Hematopoietic multipotent progenitor cell treated with erythropoietin and hydrocortisone succinate and interleukin-3 and kit ligand, for 8 days (in vitro differentiated cells): ENCODE measurements at places on chromosomes 4 and X.

- DNase-seq = no peak
Measured at GRCh38 chr4:3290889-3291321, 1.9 kb upstream of the RGS12 start.

- no peak for DNase-seq
Measured at GRCh38 chrX:39253551-39253950, 452.3 kb downstream of the MID1IP1 start.

DNA sequence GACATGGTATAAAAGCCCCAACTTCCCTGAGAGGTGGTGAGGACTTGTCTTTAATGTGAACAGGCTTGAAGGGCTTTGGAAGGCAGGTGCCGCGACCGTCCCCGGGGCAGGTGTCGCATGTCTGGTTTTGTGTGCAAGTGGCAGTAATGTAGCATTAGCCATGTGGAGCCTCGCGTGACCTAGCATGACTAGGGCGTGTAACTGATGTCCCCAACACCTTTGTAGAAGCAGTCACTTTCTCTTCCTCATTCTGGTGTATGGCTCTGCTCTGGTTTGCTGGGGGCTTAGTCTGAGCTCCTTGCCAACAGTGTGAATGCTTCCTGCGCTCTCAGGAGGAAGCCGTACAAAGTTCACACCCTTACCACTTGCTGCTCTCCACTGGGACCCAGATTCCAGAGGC, 145.7 kb downstream of the AMMECR1 start:
- no peak for DNase-seq

GRCh38 chr4:16007471-16008095, 44.6 kb upstream of the FGFBP2 start:
- no peak for DNase-seq

- DNase-seq = no peak
Measured at GRCh38 chr4:37648084-37648817, 37.9 kb downstream of the RELL1 start.

- no peak for DNase-seq
Measured at GRCh38 chr4:159201168-159201567, 98.3 kb downstream of the RAPGEF2 start.

GRCh38 chrX:121876305-121876704, 828.9 kb downstream of the GLUD2 start:
- DNase-seq = no peak

DNA sequence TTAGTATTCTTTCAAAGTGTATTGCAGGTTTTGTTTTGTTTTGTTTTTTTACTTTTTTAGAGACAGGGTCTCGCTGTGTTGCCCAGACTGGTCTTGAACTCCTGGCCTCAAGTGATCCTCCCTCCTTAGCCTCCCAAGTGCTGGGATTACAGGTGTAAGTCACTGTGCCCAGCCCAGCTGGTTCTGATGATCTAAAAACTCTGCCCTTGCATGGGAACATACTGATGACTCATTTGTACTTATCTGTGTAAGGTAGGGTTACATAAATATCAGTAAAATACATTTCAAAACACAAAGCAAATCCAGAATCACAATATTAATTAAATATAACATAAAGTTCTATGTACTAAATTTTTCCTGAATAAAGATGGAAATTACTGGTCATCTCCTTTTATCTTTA, 7.4 kb upstream of the SLC9B1 start:
- DNase-seq = no peak

DNA sequence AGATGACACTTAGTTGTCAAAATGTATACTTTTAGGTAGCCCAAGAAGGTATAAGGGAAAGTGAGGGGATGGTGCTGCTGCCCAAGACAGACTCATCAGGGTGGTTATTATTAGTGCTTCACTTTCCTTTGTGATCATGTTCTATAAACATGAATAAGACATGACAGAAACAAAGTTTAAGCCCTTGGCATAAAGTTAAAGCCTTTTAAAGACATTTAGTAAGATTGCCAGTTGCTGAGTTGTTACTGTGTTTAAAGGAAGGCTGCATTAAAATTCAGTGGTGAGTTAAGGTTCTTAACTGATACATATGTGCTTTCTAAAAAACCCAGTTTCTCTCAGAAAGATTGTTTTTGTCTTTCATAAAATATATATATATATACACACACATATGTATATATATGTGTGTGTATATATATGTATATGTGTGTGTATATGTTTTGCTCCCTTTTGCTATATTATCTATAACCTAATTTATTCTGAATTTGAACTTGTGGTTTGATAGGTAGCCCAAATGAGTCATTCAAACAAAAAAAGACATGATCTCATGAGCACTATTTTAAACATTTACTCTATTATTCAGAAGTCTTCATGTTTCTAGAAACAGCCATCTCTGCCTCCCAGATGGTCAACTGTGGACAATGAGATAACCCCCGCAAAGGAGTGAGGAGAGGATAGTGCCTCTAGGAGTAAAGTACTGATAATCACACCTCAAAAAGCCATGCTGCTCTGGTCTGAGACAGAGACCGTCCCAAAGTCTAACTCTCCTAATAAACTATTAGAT, 98.1 kb upstream of the OTUD4 start:
- DNase-seq = peak; percentile 4

- DNase-seq = no peak
Measured at GRCh38 chr4:139501927-139502899, 48.3 kb downstream of the RAB33B start.

- no peak for DNase-seq
Measured at GRCh38 chr4:128942607-128943006, 133.1 kb downstream of the JADE1 start.

DNA sequence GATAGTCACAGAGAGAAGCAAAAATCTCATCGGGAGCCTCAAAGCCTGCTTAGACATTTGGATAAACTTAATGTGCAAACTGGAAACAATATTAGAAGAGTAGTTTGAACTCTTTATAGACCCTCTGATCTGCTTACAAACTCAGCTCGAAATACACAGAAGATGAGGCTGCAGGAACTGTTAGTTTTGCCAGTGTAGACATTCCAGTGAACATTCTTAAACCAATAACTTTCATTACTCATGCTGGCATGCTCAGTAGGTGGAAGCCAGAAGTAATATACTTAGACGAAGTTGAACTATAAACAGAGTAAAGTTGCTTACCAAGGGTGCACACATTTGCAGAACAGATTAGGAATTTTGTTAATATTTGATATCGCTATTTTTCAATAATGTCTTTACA, 303.5 kb downstream of the ANKRD50 start:
- no peak for DNase-seq

- DNase-seq = no peak
Measured at GRCh38 chr4:40596522-40596921, 33.1 kb downstream of the RBM47 start.

DNA sequence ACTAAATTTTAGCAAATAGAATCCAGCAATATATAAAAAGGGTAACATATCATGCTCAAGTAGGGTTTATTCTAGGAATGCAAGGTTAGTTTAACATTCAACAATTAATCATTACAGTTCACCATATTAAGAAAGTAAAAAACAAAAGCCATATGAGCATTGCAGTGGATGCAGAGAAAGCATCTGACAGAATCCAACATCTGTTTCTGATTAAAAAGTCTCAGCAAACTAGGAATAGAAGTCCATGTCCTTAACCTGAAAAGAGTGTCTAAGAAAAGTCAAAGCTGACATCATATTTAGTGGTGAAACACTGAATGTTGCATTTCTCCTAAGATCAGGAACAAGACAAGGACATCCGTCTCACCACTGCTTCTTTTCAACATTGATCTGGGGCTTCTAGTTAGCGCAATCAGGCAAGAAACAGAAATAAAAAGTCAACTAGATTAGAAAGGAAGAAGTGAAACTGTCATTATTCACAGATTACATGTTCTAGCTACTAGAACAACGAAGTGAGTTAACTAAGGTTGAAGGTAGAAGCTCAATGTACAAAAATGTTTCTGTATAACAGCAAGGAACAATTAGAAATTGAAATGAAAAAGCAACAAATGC, 49.3 kb downstream of the MRPL1 start:
- no peak for DNase-seq

DNA sequence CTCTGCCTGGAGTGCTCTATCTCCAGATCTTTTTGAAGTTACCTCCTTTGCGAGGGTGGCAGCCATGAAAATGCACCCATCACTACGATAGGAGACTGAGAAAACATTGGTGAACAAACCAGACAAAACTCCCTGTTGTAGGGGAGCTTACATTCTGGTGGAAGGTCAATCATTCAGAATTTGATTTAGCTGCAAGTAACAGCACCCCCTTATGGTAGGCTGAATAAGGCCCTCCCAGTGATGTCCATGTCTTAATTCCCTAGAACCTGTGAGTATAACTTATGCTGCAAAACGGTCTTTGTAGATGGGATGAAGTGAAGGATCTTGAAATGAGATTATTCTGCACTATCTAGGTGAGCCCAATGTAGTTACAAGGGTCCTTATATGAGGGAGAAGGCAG, 5.6 kb upstream of the TEC start:
- DNase-seq = peak; percentile 80

DNA sequence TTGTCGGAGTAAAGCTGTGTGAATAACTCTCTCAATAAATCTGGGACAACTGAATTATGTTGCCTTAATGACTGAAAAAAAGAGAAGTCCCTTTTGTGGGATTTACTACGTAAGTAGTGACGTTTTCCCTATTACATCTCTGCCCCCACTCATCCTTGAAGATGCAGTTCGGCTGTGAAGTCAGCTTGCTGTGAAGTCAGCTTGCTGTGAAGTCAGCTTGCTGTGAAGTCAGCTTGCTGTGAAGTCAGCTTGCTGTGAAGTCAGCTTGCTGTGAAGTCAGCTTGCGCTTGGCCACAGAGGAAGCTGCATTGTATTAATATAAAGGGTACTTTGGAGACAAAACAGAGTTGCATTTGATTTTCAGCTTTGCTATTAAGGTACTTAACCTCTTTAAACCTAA, 8.0 kb upstream of the VAMP7 start:
- DNase-seq = no peak

- no peak for DNase-seq
Measured at GRCh38 chr4:76250962-76251361, 559 bp upstream of the FAM47E start.

- DNase-seq = no peak
Measured at GRCh38 chr4:151284534-151285245, 7.7 kb downstream of the PRSS48 start.

GRCh38 chr4:4248885-4249203, 821 bp upstream of the TMEM128 start:
- peak; percentile 55 for DNase-seq

- DNase-seq = no peak
Measured at GRCh38 chr4:10320130-10320529, 137.1 kb downstream of the ZNF518B start.

DNA sequence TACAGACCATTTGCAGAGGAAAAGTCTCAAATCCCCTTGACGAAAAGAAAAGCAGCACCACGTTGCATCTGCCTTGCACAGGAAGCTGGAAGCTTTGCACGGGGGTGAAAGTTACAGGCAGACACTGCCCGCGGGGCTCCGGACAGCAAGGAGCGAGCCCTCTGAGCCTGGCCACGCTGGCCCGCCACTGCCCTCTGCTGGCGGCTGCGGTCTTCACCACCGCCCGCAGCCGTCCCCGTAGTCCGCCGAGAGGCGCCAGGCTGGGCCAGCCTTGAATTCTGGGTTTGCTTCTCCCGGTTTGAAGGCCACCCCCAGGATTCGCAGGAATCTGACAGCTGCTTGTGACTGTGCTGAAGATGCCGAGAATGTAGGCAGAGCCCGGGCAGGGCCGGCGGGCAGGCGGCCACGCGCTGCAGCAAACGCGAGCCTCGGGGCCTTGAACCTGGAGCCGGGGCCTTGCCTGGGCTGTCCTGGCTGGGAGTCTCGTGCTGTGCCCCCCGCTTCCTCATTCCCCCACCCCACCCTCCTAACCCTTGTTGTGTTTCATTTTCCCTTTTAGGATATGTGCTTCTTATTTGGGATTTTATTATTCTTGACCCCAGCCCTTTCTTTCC, 49.2 kb downstream of the ENPP6 start:
- peak; percentile 41 for DNase-seq

- no peak for DNase-seq
Measured at GRCh38 chrX:64885850-64886249, 90.4 kb downstream of the ZC4H2 start.

DNA sequence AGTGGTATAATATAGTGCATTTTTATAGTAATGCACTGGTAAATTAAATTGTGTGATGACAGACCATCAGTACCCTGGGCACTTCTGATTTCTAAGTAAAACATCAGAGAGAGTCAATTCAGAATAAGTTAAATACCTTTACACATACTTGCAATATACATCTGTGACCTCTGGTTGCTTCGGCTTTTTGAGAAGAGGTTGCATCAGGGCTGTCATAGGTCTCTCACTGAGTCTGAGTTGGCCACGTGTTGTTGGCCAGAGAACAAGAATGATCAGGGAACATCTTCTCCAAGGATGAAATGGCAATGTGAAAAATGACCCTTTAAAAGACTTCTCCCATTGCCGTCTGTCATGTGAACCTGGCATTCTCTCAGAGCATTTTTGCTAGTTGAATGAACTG, 36.9 kb upstream of the PUDP start:
- no peak for DNase-seq

- no peak for DNase-seq
Measured at GRCh38 chrX:69398881-69399280, 105.2 kb upstream of the NALF2 start.

DNA sequence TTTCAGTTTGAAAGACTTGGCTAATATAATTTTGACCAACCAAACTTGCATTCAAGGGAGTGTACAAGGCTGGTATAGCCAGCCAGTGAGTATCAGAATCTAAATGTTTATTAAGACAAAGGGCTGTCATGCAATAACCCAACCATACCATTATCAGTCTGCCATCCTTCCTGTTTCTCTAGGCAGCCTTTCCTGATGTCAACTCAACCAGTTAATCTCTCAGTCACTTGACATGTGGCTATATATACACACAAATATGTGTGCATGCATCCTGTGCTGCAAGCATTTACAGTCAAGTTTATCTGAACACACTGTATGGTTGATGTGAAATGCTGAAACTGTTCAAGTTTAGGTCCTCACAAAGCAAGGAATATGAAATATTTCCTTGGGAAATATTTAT, 17.2 kb downstream of the BTK start:
- no peak for DNase-seq

DNA sequence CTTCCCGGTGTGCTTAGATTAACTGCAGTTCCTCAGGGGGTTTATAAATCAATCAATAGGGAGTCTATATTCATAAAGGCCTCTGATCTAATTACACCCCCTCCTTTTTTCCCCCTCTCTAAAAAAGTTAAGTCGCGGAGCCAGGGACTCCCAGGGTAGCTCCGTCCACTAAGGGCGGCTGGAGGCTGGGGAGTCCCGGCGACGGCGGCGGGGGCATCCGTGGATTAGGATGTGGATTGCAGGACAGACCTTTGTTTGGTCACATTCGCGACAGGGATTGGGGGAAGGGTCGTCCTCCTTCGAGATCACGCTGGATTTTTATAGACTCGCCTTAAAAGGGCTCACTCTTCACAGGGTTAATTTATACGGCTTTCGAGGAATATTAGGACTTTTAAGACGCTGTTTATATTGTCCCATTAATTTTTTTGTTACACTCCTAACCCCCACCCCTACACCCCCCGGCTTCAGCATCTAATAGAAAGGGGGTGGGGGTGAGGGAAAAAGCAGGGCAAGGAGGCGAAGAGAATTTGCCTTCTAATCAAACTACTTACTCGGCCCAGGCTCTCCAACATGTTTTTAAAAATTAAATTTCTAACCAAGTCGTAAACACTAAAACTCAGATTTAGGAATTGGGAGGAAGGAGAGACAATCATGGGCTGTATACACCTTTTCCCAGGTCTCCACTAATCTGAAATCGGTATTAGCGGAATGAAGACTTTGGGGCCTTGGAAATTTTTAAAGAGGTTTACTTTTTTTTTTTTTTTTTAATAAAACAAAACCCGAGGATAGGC, 8.5 kb downstream of the PITX2 start:
- no peak for DNase-seq
